ENCODE measurements at places on chromosomes 11 and 22.

GRCh38 chr11:47270331-47271271, 668 bp downstream of the MADD start:
- peak; percentile 14 for DNase-seq

DNA sequence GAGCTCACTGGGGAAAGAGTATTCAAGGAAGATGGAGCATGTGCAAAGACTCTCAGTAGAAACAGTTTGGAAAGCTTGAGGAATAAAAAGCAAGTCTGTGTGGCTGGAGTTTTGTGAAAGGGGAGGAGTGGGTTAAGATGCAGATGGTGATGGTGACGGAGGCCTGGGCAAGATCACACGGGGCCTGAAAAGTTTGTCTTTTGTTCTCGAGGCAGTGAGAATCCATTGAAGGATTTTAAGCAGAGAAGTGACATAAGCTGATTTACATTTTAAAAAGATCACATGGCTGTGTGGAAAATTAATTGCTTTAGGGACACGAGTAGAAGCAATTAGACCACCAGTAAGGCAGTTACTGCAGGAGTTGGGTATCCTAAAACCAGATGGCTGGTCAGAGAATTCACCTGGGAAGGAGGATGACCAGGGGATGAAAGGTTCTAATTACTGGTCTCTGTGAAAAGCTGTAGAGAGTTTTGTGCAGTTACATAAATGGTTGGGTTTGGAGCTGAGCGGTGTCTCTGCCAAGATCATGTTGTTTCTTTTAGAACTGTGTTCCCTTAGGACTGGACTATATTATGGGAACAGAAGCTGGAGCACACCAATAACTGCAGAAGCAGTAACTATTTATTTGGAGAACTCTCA, 7.1 kb downstream of the RRP8 start:
- peak; percentile 60 for DNase-seq

DNA sequence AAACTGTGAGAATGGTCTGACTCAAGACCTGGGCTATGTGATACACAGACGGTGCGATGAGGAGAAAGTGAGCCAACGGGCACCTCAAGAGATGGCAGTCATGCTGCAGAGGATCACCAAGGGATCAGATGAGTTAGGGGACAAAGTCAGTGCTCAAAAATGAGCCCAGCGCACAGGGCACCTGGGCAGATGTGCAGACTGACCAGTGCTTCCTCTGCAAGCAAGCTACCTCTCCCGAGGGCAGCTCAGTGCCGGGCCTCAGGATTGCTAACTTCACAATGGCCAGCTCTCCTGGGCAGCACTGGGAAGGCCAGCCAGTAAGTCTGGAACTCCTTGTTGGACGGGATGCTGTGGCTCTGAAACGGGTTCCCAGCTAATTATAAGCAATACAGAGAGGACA, 15.3 kb downstream of the HDHD5 start:
- DNase-seq = no peak

GRCh38 chr11:120587299-120587698, 75.8 kb downstream of the GRIK4 start:
- DNase-seq = no peak

GRCh38 chr22:22730655-22731373, 86.4 kb downstream of the GGTLC2 start:
- DNase-seq = no peak

GRCh38 chr22:38266120-38266519, 6.7 kb downstream of the TMEM184B start:
- DNase-seq = no peak

DNA sequence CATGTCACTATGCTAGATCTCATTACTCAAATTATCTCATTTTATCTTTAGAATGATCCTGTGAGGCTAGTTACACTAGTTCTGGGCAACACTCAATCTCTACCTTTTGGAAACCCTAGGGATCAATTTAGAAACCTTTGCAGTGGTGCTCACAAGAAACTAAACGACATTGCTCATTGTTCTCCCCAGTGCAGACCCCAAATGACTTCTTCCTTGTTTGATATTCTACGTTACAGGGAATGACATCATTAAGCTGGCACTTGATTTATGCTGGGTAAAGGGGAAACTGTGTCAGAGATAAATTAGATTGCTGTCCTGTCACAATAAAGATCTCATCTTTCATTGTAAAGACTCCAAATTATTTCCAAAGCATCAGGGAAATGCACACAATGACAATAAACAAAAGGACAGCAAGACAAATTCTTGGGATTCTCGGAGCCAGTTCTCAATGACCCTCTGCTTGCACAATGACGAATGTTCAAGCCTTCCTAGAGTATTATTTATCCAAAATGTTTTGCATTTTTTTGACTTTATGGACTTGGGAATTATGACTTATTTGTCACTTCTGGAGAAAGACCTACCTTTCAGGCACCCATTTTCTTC, 1121.8 kb upstream of the TENM4 start:
- no peak for DNase-seq

- DNase-seq = no peak
Measured at GRCh38 chr11:114059984-114060391, 477 bp downstream of the ZBTB16 start.

- no peak for DNase-seq
Measured at GRCh38 chr22:50086526-50086925, 1.3 kb upstream of the MLC1 start.

DNA sequence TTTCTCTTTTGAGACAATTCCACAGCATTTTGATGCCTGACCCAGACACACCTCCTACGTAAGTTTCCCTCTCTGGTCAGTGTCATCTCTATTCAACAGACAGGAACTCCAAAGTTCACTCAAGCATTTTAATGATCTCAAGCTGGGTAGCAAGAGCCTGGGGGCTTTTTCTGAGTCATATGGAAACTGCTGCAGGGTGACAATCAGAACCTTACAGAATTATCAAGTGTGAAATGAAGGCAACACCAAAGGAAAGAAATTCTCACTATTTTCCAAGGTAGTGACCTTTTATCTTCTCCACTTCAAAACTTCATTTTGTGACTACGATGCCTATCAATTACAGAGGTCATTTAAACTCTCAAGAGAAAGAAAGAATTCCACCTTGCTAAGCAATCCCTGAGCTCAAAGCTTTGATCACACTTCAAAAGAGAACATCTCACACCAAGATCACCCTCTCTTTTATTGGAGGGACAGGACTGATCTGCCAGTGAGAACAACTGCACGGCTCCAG, 229.0 kb upstream of the ZC3H12C start:
- DNase-seq = no peak

- no peak for DNase-seq
Measured at GRCh38 chr22:17396516-17396915, 27.3 kb downstream of the CECR2 start.

DNA sequence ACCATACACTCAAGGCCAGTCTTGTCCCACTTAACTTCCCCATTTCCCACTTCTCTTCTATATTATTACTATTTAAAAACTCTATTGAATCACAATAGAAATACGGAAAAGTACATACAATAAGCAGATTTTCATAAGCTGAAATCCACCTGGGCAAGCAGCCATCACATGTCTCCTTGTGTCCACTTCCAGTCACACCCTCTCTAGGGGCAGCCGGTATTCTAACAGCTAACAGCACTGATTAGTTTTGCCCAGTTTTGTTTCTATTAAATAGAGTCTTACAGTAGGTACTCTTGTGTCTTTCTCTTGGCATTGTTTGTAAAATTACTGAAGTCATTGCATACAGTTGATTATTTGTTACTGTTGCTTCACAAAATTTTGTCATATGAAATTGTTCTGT, 37.8 kb downstream of the PPP6R3 start:
- no peak for DNase-seq

- DNase-seq = no peak
Measured at GRCh38 chr22:38238519-38239071, 34.2 kb downstream of the TMEM184B start.

DNA sequence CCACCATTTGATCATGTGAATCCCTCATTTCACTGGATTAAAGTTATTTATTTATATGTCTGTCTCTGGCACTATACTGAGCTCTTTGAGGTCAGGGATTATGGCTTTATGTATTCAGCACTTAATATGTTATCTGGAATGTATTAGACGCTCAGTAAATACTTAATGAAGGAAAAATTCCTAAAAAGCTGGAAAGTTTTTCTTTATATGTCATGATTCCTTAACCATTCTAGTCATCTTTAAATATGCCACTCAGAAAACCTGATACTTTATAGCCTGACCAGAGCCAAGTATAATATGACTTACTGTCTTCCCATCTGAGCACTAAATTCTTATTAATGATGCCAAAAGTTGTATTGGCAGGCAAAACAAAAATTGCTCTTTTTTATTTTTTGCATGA, 27.1 kb downstream of the RNF169 start:
- no peak for DNase-seq

GRCh38 chr11:72721689-72722049, 30.5 kb downstream of the ARAP1 start:
- DNase-seq = no peak

- DNase-seq = no peak
Measured at GRCh38 chr11:3786781-3787428, 10.4 kb downstream of the NUP98 start.

GRCh38 chr22:46855681-46856080, 93.2 kb downstream of the TBC1D22A start:
- no peak for DNase-seq

DNA sequence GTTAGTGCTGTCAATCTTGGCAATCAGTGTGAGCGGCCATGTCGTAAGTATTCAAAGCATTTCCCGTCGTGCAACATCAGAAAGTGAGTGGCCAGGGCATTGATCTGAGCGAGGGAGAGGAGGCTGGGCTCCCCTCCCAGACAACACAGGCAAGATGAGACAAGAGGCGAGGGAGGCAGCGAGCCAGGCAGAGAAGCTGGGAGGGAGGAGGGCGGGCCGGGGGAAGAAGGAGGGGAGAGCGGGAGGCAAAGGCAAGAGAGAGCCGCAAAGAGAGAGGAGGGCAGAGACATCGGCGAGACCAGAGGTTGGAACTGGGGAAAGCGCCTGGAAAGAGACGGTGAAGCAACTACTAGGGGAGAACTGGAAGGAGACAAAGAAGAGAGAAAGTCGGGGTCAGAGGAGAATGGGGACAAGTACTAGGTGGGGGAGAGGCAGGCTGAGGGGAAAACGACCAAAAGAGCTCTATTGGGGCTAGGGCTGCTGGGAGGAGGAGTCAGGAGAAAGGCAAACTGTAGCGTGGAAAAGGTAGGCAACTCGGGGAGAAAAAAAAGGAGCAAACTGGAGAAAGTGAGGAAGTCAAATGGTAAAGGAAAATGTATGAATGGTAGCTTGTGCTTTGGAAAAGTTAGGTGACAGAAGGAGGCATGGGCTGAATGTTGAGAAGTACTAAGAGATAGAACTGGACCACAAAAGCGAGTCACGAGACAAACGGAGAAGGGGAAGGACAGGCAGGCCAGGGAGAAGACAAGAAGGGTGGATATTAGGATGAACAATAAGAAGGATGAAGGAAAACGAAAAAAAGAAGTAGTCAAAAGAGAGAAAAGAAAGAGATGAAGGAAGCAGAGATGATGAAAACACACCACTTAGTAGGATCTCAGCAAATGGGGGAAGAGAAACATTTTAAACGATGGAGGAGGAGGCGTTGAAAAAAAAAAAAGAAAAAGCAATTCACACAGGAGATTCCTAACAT, 130.5 kb upstream of the C11orf58 start:
- DNase-seq = no peak

DNA sequence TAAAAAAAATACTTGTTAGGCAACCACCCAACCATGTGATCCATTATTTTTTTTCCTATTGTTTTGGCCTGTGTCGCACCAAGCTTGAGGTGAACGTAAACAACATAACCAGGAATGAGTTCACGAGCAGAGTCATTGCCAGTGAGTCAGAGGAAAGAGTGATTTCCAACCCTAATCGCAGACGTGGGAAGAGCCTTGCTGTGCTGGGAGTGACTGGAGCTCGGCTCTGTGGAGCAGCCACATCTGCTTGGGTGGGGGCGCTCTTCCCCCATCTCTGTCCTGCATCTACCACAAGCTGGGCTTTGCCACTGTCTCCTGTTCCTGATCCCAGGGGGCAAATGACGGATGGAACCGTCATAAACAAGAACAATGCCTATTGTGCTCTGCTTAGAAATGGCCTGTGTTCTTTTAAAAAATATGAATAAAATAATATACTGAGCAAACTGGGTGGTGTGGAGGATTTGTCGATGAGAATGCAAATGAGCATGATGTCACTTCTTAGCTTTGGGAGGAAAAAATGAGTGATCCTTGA, 210.0 kb downstream of the KIRREL3 start:
- DNase-seq = peak; percentile 78

- no peak for DNase-seq
Measured at GRCh38 chr11:86816251-86816726, 15.9 kb downstream of the PRSS23 start.

DNA sequence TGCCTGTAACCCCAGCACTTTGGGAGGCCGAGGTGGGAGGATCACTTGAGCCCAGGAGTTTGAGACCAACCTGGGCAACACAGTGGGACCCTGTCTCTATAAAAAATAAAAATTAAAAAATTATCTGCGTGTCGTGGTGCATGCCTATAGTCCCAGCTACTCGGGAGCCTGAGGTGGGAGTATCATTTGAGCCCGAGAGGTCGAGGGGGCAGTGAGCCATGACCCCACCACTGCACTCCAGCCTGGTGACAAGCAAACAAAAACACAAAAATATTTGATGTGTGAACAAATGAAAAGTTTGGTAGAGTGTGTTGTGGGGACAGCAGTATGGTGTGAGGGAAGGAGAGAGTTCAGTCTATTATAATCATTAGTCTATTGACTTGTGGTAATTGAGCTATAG, 90.8 kb upstream of the PARVA start:
- DNase-seq = no peak

DNA sequence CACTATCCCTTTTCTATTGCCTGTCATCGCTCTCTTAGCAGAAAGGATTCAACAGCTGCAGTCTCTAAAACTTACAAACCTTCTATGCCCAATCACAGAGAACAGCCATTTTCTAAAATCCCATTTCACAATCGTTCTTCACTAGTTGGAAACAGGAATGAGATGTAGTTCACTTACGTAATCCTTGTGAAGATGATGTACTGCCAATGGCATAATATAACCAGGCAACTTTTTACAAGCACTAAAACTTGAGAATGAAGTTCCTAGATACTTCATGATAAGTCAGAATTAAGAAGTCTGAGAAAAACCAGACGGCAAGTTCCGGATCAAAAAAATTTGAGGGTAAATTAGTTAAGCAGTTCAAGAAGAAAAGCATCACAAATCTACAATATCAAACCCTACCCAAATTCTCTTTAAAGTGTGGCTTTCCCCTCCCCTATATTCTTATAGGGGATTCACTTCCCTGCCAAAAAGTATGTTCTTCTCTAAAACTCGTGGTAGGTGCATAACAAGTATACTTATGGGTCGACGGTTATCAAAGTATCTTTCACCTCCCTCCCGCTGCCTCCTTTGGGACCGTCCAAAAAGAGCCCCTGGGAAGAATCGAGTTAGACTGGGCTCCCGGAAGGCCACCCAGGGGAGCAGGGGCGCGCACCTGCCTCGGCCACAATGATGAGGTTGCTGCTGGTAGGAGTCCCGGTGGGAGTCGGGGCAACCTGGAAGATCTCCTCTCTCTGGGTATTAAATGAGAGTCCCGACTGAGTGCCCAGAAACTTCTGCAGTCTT, 666 bp downstream of the MSANTD4 start:
- DNase-seq = no peak

GRCh38 chr11:115544422-115544948, 40.3 kb upstream of the CADM1 start:
- no peak for DNase-seq

All from nucleus accumbens (tissue), 56 donors.